ENCODE measurements at places on chromosomes 5 and 9.
A peak's percentile ranks its signal among the peaks of the same experiment; 100 is the strongest.

DNA sequence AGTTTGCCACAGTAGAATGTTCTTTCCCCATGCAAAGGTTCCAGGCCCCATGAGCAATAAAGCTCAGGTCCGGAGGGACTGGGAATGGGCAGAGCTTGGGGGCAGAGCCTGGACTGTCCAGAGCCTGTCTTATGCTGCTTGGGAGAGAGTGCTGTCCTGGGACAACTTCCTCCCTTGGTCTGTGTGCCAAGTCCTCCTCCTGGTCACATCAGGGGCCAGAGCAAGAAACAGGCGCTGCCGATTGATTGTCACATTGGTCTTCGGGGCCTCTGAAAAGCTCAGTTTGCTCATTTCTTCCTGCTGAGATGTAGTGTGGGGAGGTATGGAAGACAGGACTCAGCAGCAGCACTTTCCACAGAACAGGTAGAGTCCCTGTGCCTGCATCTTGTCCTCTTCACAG, 54.0 kb upstream of the FCN1 start:
- DNase-seq = no peak

- DNase-seq = no peak
Measured at GRCh38 chr5:113044776-113045465, 68.3 kb downstream of the DCP2 start.

DNA sequence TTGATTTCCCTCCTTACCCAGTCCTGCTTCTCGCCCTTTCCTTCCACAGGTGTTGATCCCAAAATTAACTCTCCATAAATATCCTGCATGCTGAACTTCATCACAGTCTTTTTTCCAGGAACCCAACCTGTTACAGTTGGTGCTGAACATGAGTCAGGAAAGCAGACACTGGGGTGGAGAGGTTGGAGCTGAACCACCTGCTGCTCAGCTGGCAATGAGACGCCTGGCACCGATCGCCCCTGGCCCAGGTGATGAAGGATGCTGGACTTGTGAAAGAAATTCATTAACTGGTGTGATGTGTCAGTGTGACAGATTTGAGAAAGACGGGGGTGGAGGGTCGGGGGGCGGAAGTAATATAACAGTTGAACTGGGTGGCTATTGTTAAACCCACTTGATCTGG, 30.6 kb downstream of the CPLX2 start:
- DNase-seq = no peak

GRCh38 chr9:70816891-70817290, 304.5 kb downstream of the TRPM3 start:
- no peak for DNase-seq

GRCh38 chr5:129905473-129906176, 1.4 kb downstream of the CHSY3 start:
- DNase-seq = no peak

DNA sequence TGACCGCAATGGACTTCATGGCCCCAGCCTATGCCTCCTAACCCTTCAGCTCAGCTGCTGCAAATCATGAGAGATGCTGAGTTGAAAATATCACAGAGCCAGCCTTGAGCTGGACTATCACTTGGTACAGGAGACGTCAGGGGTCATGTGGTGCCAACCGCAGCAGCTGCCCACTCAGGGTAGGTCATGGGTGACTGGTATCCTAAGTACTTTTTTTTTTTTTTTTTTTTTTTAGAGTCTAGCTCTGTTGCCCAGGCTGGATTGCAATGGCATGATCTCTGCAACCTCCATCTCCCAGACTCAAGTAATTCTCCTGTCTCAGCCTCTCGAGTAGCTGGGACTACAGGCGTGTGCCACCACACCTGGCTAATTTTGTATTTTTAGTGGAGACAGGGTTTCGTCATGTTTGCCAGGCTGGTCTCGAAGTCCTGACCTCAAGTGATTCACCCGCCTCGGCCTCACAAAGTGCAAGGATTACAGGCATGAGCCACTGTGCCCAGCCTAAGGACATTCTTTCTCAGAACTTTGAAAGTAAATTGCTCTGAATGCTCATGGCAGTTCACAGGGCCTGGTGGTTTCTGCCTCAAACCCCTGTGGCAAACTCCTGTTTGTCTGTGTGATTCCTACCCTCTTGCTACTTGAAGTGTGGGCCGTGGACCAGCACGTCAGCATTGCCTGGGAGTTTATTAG, 21.3 kb downstream of the WWC1 start:
- no peak for DNase-seq

GRCh38 chr5:15105799-15106393, 234.3 kb upstream of the ANKH start:
- peak; percentile 4 for DNase-seq

- DNase-seq = no peak
Measured at GRCh38 chr5:172444110-172444510, 10.2 kb downstream of the SH3PXD2B start.

DNA sequence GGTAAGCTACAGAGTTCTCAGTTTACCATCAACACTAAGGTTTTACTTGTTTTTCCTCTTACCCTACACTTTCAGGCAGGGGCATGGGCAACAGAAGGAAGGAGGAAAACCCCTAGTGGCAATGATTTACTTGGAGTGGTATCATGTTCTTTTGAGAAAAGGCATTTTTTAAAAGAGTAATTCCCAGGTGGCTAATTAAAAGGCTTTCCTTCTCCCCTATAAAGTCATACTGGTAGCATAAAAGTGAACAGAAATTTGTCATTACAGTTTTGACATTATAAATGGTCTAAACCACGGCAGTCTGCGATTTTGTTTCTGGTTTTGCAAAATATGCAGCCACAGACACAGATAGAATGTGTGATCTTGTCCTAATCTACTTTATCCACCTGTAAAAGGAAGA, 30.9 kb upstream of the OR2K2 start:
- no peak for DNase-seq

DNA sequence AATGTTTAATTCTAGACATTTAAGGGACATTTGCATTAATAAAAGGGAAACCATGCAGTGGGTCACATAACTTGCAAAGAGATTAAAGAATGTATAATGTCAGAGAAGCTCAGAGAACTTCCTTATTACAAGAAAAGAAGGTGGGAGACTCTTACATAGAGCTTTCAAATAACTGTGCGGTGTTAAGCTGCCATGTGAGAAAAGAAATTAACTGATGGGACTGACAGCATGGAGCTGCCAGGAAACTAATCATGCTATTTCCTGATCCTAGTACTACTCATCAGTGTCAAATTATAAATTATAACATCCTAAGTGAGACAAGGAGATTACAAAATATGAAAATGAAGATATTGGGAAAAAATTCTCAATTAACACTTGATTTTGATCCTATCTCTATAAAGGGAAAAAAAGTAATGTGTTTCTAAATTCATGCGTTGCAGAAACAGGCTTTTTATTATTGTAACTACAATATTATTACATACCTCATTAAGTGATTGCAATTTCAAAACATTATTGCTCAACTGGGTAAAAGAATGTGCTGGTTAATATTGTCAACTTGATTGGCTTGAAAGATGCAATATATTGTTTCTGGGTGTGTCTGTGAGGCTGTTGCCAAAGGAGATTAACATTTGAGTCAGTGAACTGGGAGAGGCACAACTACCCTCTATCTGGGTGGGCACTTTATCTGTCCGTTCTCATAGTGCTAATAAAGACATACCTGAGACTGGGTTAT, 609.5 kb upstream of the NUDT12 start:
- no peak for DNase-seq

DNA sequence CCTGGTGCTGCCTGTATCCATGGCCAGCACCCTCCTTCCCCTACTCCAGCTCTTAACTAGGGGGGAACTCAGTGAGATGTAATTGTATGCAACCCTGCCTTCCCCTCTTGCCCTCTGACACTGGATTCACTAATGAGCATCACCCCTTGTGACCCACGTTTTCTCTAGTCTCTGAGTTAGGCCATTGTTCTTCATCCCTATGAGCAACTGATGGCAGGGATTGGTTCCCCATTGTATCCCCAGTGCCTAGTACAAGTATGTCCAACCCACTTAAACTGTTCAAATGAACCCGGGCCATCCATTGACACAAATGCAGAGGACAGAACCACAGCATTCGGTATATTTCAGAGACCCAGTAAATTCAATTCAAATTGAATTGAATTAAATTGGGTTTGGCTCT, 77.6 kb upstream of the ASTN2 start:
- DNase-seq = no peak

GRCh38 chr5:31983851-31984250, 190.3 kb downstream of the GOLPH3 start:
- no peak for DNase-seq

- no peak for DNase-seq
Measured at GRCh38 chr5:39115644-39116343, 41.6 kb upstream of the RICTOR start.

- DNase-seq = no peak
Measured at GRCh38 chr9:36091026-36091953, 45.2 kb upstream of the GLIPR2 start.

- no peak for DNase-seq
Measured at GRCh38 chr5:111697215-111697614, 59.8 kb downstream of the NREP start.

DNA sequence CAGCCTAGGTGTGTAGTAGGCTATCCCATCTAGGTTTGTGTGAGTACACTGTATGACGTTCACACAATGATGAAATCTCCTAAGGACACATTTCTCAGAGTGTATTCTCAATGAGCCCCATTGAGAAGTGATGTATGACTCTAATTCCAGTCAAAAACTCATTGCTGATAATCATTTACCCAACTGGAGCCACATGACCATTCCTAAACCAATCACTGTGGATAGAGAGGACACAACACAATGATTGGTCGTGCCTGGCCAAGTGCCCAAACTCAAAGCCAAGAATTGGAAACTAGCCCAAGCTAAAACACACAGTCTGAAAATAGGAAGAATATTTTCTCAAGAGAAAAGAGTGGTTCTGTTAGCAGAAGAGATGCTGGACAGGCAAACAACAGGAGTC, 191.2 kb downstream of the ZNF462 start:
- DNase-seq = no peak

- no peak for DNase-seq
Measured at GRCh38 chr9:79492092-79493009, 79.4 kb upstream of the TLE4 start.

DNA sequence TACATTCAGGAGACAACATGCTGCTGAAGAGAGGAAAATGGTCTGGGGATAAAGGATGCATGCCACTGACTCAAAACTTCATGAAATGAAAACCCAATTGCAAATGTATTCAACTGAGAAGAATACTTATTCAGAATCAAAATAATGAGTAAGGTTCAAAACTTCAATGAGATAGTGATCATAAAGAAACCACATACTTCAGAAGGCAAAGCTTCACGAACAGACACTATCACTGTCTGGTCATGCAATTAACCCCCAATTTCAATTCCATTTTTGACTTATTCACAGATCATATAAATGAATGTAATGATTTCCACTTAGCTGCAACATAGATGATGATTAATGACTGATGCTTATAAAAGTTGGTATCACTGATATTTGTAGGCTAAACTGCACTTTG, 33.0 kb upstream of the CTNNAL1 start:
- DNase-seq = no peak

All from activated T-cell treated with anti-CD3 and anti-CD28 coated beads for 24 hours (primary cell).